Activated B cell treated with CpG ODN at 0.5 μM for 24 hours (primary cell): ENCODE measurements at places on chromosomes 3 and 15. TPM values are rescaled to one million over a fixed set of nuclear protein-coding genes. Genes with fewer than 3 reads are reported as not detected.
A peak's percentile ranks its signal among the peaks of the same experiment; 100 is the strongest.

The GYG1 gene
- total RNA-seq, result 20.2 and 21.8 TPM in 2 replicates

- H3K4me3 ChIP-seq, result no peak overlapping the region
- no peaks in the 10 kb centered on the region for H3K36me3 ChIP-seq
- H3K27me3 ChIP-seq, result no peaks in the 10 kb centered on the region
- no peak for DNase-seq
- H3K4me1 ChIP-seq, result no peaks in the 10 kb centered on the region
- no peak overlapping the region for H3K27ac ChIP-seq
Measured at GRCh38 chr3:95277613-95278012, 1214.8 kb downstream of the NSUN3 start.

- peaks cover 3% of the 10 kb centered on the region for H3K27me3 ChIP-seq
- DNase-seq, result no peak
- H3K27ac ChIP-seq, result no peak overlapping the region
Measured at GRCh38 chr3:52171514-52172261, 17.5 kb upstream of the POC1A start.

- no peaks in the 10 kb centered on the region for H3K27me3 ChIP-seq
- H3K4me3 ChIP-seq, result no peak overlapping the region
- peaks cover 46% of the 10 kb centered on the region for H3K36me3 ChIP-seq
- no peak for DNase-seq
- peaks cover 10% of the 10 kb centered on the region for H3K4me1 ChIP-seq
- H3K27ac ChIP-seq, result no peak overlapping the region
Measured at GRCh38 chr3:125024817-125025216, 31.0 kb downstream of the HEG1 start.

- H3K4me1 ChIP-seq, result no peaks in the 10 kb centered on the region
- no peak overlapping the region for H3K4me3 ChIP-seq
- no peak for DNase-seq
- H3K36me3 ChIP-seq, result no peaks in the 10 kb centered on the region
Measured at GRCh38 chr3:138441256-138441655, 6.8 kb downstream of the ESYT3 start.

The AP3S2 gene
- total RNA-seq, result 31.8 and 36.4 TPM in 2 replicates

The SERINC4 gene
- total RNA-seq, result 0.11 and 0.20 TPM in 2 replicates

DNA sequence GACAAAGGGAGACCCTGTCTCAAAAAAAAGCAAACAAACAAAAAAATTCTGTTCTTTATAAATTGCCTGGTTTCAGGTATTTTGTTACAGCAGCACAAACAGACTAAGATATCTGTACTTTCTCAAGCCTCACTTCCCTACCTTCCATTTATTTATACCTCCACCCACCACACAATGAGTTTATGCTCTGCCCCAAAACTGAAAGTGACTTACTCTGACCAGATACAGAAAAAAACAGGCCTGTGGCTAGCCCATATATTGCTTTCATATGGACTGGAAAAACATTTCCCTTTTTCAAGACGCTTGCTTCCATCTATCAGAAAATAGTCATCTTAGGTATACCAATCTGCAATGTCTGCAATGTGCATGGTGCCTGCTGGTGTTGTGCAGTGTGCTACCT, 8.7 kb upstream of the GPD1L start:
- H3K4me3 ChIP-seq, result no peak overlapping the region
- no peaks in the 10 kb centered on the region for H3K27me3 ChIP-seq
- no peak for DNase-seq
- H3K4me1 ChIP-seq, result no peaks in the 10 kb centered on the region

- DNase-seq, result no peak
- no peak overlapping the region for H3K27ac ChIP-seq
- H3K27me3 ChIP-seq, result no peaks in the 10 kb centered on the region
- H3K4me1 ChIP-seq, result no peaks in the 10 kb centered on the region
- H3K4me3 ChIP-seq, result no peak overlapping the region
Measured at GRCh38 chr3:174332391-174332790, 526.7 kb upstream of the NAALADL2 start.

The VEPH1 gene
- not detected in 2 replicates for total RNA-seq

The FEZF2 gene
- not detected in 2 replicates for total RNA-seq

DNA sequence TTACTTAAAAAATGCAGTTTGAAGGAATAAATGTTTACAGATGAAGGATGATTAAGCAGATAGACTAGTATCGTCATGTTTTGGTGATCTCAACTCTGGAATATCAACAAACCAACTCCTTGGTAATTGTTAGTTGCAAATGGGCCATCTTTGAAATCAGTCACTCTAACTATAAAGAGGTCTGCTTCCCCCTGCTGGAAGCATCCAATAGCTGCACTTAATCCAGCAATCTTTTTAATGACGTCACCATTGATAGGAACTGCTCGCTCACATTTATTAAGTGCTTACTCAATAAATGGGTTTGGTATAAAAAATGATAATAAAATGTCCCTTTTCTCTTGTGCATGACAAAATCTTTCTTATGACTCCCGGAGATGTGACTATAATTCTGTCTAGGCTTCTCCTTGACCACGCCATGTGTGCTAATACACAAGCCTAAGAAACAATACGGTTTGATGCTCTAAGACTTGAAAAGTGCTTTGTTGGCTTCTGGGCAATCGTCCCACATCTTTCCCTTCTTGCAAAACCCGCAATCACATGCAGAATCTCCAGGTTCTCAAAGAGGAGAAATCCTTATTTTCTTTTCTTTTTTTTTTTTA, 227.6 kb upstream of the POU1F1 start:
- no peak overlapping the region for H3K27ac ChIP-seq
- no peaks in the 10 kb centered on the region for H3K27me3 ChIP-seq
- no peaks in the 10 kb centered on the region for H3K36me3 ChIP-seq

DNA sequence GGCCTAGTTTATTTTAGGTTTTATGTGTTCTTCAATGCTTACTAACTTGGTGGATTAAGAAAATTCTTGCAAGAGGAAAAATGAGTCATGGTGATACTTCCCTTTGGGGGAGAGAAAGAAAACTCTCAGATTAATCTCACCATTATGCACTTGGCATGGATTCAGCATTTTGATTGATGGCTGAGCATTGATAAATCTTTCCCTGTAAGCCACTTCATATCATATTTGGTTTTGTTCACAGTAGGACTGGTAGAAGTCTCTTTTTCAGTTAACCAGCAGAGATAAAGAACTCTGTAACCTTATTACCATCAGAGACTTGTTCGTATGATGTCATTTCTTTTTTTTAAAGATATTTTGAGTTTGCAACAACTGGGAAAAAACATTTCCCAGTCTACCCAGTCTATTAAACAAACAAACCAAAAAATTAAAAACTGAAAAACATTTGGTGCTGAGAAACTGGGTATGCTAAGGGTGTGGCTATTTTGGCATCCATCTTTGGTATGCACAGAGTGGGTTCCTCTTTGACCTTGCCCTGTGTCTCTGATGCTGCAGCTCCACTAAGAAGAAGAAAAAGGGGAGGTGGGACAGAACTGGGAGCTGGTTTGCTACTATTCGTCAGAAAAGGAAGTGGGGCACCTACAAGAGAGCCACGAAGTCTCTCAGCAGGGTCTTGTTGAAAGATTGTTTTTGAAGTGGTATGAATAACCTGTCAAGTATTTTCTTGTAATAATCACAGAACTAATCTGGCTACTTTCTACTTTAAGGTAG, 17.2 kb downstream of the TMOD3 start:
- no peaks in the 10 kb centered on the region for H3K27me3 ChIP-seq
- H3K4me3 ChIP-seq, result no peak overlapping the region
- H3K36me3 ChIP-seq, result peaks cover 3% of the 10 kb centered on the region
- no peak for DNase-seq

DNA sequence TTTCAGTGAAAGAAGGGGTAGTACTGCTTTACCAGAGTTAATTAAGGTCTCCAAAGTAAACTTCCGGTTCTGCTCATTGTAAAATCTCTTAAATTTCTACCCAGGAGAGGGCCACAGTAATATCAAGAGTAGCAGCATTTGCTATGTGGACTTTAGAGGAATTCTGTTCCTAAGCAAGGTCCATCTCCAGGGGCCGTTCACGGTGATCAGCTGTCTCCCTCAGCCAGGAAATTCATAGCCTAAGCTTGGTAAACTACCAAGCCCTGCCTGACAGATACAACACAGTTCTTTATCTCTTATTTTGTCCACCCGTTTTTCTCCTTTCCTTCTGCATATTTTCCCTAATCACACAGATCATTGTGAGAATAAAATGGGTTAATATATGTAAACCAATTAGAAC, 2.3 kb downstream of the DUT start:
- DNase-seq, result no peak
- H3K36me3 ChIP-seq, result peaks cover 37% of the 10 kb centered on the region
- H3K4me3 ChIP-seq, result no peak overlapping the region
- peaks cover 20% of the 10 kb centered on the region for H3K4me1 ChIP-seq

DNA sequence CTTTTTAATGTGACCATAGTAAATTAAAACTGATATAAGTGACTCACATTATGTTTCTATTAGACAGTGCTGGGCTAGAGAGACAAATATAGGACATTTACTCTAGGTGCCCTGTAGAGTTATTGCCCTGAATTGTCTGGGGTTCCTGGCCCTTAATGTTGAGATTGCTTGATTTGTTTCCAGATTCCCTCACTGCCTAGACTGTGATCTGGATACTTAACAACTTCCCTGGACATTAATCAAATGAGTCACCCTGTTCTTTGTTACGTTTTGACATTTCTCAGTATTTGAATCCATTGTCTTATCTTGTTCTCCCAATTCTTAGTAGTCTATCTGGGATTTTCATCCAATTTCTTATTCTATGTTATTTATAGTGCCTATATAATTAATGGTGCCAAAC, 65.8 kb downstream of the DTWD1 start:
- no peaks in the 10 kb centered on the region for H3K36me3 ChIP-seq
- no peak for DNase-seq
- no peak overlapping the region for H3K27ac ChIP-seq
- H3K27me3 ChIP-seq, result no peaks in the 10 kb centered on the region

DNA sequence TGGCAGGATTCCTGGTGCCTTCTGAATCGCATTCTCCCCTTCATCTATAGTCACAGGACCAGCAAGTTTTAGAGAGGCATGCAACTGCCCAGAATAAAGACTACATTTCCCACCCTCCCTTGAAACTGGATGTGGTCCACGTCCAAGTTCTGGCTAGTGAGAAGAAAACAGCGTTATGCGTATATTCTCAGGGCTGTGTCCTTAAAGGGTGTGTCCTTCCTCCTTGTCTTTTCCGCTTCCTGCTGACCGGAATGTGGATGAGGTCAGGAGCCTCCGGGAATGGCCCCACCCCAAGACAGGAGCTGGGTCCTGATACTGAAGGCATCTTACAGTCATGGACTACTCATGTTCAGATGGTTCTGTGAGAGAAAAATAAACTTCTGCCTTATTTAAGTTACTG, 20.2 kb downstream of the CHST2 start:
- H3K4me3 ChIP-seq, result no peak overlapping the region
- H3K27me3 ChIP-seq, result no peaks in the 10 kb centered on the region
- H3K36me3 ChIP-seq, result no peaks in the 10 kb centered on the region

The ADAMTS7 gene
- 12.0 and 14.1 TPM in 2 replicates for total RNA-seq

DNA sequence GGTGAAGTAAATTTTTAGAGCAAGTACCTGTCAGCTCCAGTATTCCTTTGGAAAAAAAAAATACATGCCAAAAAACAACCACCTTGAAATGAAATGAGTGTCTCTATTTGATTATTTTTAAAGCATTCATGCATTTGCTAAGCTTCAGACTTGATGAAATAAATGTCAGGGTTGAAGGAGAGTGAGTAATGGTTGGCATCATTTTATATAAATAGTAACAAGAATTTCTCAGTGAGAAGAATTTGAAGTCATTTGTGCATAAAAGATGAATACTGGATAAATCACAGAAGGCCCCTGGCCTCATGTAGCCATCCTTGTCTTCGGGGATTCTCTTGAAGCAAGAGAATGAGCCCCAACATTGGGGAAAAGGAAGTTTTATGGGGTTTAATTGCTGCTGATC, 318.4 kb downstream of the LPP start:
- peaks cover 39% of the 10 kb centered on the region for H3K4me1 ChIP-seq

GRCh38 chr15:63396152-63396928, 14.7 kb upstream of the CA12 start:
- no peak for DNase-seq
- H3K36me3 ChIP-seq, result no peaks in the 10 kb centered on the region
- H3K4me3 ChIP-seq, result no peak overlapping the region

DNA sequence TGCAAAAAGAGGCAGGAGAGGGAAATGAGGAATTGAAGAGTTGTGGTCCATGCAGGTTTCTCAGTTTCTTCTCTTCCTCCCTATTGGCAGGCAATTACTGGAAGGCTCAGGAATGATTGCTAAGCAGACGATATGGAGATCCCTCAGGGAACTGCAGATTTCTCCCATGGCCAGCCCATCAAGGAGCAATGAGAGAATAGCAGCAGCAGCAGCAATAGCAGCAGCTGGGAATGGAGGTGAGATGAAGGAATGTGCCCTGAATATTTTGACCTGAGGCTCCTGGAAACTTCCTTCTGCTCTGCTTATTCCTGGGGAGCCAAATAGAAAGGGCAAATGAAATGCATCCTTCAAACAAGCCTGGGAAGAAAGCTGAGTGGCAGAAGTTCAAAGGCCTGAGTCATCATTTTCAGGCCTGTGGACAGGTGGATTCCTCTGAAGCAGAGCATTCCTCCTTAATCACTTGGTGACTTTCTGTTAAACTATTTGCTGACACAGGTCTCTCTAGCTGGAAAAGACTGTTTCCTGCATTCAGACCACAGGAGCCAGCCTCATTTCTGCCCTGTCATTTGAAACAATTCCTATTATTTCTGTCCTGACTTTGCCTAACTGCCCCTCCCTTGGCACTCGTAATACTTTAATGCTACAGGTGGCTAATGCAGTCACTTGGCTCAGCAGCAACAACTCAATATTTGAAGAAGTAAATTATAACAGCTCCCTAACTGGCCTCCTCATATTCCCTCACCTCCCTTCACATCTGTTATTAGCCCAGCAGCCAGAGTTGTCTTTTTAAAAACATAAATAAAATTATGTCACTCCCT, 146.9 kb upstream of the GADL1 start:
- H3K36me3 ChIP-seq, result no peaks in the 10 kb centered on the region
- H3K27me3 ChIP-seq, result no peaks in the 10 kb centered on the region
- no peak overlapping the region for H3K27ac ChIP-seq

GRCh38 chr3:42067326-42067725, 23.8 kb upstream of the TRAK1 start:
- H3K27ac ChIP-seq, result peak overlapping the region; percentile 94
- peak overlapping the region; percentile 73 for H3K4me3 ChIP-seq
- DNase-seq, result no peak
- H3K4me1 ChIP-seq, result peaks cover 88% of the 10 kb centered on the region
- peaks cover 3% of the 10 kb centered on the region for H3K36me3 ChIP-seq
- H3K27me3 ChIP-seq, result no peaks in the 10 kb centered on the region

DNA sequence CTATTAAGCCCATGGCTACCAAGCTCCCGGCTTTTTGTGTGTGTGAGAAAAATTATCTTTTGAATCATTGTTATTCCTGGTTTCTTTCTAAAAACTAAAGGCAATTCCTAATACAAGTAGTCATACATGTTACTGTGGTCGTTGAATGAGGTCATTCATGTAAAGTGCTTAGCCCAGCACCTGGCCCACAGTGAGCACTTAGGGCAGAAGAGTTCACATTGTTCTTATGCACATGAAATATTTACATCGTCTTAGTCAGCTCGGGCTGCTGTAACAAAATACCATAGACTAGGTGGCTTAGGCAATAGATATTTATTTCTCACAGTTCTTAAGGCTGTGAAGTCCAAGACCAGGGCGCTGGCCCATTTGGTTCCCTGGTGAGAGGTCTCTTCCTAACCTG, 216.1 kb downstream of the SHQ1 start:
- no peak overlapping the region for H3K27ac ChIP-seq
- peaks cover 9% of the 10 kb centered on the region for H3K27me3 ChIP-seq
- DNase-seq, result no peak

- H3K4me3 ChIP-seq, result no peak overlapping the region
- H3K36me3 ChIP-seq, result no peaks in the 10 kb centered on the region
- H3K4me1 ChIP-seq, result no peaks in the 10 kb centered on the region
- no peak for DNase-seq
- H3K27me3 ChIP-seq, result no peaks in the 10 kb centered on the region
Measured at GRCh38 chr3:167008791-167009190, 371.3 kb downstream of the ZBBX start.

The EIF3J gene
- total RNA-seq, result 78.9 and 88.4 TPM in 2 replicates

The NANOGP8 gene
- total RNA-seq, result 0.47 TPM in 1 of 2 replicates, not detected in the other
